ENCODE measurements at places on chromosomes 1 and 21.

- DNase-seq, result no peak
Measured at GRCh38 chr1:184016169-184016568, 21.4 kb downstream of the COLGALT2 start.

DNA sequence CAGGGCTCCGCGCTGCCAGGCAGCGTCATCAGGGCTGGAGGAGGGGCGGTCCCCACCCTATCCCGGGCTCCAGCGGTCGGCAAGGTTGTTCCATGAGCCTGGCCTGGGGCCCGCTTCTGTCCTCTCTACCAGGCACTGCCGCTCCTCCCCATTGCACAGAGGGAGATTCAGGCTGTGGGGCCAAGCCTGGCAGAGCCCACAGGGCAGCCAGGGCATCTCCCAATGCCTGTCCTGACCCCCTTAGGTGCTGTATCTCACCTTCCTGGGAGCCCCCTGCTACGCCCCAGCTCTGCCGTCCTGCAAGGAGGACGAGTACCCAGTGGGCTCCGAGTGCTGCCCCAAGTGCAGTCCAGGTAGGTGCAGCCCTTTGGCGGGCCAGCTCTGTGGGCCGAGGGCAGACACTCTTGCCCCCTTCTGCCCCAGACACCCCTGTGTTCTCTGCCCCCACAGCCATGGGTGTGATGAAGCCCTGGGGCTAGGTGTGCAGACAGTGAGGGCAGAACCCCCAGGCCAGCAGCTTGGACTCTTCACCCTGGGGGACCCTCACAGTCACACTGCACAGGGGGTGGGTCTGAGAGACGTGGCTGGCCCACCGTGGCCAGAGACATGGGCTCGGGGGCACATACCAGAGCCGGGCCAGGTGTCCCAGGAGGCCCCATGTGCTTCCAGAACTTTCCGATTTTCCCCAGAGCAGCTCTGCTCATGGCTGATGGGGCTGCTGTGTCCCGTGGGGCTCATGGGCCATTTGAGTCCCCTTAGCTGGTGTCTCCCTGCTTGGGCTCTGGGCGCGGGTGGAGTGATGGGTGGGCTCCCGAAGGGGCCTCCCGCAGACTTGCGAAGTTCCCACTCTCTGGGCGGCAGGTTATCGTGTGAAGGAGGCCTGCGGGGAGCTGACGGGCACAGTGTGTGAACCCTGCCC, 1.6 kb downstream of the TNFRSF14 start:
- no peak for DNase-seq

DNA sequence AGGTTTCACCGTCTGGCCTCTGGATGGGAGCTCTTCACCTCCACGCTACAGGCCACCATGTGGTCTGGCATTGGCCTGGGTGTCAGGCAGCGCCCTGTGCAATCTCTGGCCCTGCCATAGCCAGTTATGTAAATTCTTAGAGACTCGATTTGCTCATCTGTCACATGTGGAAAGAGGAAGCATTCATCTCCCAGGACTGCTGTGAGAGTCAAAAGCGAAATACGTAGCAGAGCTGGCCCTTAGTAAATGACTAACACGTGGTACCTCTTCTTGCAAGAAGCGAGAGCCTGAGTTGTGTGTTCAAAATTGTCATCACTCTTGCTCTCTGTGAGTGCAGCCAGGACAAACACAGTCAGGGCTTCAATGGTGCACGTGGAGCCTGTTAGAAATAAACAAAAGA, 159.0 kb upstream of the BACE2 start:
- no peak for DNase-seq

DNA sequence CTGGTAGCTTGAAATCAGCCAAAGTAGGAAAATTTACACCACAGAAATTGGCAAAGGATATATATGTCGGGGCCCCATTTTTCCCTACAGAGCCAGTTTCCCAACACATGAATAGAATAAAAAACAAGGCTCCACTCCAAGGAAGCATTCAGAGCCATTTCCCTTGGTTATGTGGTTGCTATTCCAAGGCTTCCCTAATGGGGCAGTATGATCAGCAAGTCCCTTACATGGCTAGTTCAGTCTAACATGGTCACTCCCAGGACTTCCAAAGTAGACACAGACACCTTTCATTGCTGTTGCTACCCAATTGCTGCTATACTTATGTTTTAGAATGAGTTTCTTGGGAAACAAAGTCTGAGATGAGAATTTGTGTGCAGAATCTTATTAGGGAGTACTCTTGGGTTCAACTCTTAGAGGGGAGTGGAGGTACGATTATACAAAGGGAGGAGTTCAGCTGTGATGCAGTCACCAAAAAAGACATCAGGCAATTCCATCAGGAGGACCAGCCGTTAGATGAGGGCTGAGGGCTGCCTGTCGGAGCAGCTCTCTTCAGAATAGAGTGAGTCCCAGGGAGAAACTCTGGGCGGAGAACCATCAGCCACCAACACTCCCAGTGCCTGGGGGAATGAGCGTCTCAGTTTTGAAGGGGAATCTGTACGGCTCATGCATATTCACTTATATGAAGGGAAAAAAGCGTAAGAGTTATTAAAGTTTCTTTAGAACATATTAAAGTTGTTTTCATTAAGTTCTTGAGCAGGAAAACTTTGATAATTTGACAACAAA, 92.9 kb downstream of the C21orf91 start:
- peak; percentile 3 for DNase-seq

DNA sequence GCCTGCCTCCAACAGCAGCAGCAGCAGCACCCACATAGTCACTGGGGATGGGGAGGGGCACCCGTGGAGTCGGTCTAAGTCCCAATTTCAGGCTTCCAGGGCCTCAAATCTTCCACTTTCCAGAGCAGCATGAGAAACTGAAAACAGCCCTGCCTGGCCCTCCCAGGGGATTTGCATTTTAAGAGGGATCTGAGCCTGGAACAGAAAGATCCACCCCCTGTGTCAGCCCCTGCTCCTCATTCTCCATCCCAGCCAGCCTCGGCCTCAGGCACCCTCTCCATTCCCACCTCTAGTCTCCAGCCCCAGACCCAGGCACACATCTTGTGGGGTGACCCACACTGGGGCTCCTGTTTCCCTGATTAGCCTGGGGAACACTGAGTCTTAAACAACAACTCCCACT, 51.8 kb downstream of the FBXO2 start:
- DNase-seq, result no peak

- no peak for DNase-seq
Measured at GRCh38 chr1:230686747-230687146, 27.2 kb downstream of the AGT start.

- no peak for DNase-seq
Measured at GRCh38 chr1:151939779-151940178, 30.5 kb upstream of the THEM4 start.

DNA sequence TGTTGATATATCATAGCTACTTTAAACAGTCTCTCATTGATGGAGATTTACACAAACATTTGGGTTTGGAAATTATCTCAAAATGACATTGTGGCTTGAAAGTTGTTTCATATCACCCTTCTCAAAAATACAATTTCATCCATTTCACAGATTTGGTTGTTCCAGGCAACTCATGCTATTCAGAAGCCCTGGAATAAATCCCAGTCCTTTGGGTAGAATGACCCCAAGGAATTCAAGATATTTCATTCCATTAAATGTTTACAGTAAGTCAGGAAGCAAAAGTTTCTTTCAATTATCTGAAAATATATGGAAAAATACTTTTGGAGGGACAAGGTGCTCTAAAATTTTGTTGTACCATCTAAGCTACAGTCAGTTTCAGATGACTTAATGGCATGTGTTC, 27.1 kb downstream of the MPZL1 start:
- DNase-seq, result no peak

GRCh38 chr1:184060316-184060715, 8.8 kb downstream of the TSEN15 start:
- no peak for DNase-seq

DNA sequence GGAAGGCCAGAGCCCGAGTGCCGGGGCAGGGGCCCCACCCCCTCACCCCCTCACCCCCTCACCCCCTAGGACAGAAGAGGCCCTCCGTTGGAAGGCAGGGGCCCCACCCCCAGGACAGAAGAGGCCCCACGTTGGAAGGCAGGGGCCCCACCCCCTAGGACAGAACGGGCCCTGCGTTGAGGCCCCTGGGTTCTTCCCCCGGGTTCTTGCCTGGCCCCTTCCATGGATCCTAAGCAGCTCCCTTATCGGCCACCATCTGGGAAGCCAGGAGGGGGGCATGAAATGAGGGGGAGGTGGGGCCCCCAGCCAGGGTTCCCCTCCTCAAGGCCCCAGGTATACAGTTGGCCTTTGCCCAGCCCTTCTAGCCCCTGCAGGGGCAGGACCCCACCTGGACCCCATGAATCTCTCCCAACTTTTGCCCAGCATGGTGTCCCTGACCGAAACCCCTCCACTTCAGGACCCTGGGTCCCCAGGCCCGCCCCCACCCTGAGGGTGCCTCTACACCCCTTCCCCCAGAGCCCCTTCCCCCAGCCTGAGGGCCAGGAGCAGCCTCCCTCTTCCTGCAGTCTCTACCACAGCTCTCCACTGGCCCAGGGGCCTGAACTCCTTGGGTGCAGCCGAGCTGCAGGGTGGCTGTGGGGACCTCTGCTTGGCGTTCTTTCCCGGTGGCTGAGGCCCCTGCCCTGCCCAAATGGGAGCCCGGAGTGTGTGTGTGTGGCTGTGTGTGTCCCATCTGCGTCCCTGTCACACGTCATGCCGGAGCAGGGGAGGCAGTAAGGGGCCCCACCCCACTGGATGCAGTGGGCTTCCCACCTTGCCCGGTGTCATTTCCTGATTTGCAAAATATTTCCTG, 4.3 kb upstream of the VWA1 start:
- no peak for DNase-seq

- DNase-seq, result no peak
Measured at GRCh38 chr1:14742181-14742980, 143.9 kb downstream of the KAZN start.

DNA sequence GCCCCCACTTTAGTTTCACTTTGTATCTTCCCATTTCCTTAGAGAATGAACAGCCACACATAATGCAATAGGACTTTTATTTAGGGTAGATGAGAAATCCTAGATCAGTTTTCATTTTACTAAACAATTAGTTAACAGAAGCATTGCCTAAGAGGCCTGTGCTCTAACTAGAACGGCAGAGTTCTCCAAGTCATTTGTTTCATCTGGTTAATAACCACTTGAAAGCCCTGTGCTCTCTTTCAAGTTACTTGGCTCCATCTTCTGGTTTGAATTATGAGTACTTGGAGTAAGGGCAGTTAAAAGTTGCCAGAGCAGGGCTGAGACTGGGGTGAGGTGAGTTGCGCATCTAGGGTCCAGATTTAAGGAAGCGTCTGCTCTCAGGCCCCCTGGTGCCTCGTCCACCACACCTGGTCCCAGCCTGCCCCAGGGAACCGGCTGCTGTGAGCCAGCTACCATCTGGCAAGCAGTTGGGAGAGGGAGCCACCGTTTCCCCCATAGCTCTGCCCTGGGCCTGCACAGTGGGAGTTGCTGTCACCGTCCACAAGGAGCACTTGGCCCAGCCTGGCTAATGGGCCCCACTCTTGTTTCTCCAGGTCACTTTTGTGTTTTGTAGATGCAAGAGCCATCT, 18.1 kb upstream of the SLC44A3 start:
- peak; percentile 26 for DNase-seq

DNA sequence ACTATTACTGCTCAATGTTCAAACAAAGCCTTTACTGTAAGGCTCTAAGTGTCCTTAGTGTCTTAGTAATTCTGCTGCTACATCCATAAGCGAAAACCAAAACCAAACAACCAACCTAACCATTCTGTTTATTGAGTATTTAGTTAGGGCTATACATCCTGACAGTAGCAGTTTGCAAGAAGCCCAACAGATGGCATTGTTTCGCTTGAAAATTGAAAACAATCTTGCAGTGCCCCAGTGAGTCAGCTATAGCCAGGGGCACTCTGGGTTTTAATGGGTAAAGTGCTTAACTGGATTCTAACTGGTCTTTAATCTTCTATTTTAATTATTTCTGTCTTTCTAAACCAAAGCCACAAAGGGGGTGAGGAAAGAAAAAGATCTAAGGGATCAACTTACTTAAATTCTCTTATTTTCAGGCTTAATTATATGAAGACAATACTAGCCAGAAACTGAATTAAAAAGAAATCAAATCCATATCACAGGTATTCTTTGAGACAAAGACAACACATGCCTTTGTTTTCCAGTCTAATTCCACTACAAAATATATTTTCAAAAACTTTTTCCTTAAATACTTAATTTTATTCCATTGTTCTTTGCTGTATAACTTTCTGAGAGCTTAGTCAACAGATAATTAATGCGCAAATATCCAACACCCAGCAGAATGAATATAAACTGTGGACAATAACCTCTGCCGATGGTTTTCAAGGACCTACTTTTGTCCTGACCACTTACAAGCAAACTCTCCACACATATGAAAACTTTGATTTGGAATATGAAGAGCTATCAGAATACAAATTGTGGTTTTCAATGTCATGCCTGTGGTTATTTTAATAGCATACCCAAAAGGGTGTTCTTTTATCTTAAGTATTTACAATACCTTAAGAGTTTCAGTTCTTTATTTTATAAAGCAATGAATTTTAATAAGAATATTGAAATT, 15.2 kb downstream of the POGZ start:
- DNase-seq, result peak; percentile 84

GRCh38 chr1:228507961-228508652, 20.9 kb downstream of the RNF187 start:
- no peak for DNase-seq

DNA sequence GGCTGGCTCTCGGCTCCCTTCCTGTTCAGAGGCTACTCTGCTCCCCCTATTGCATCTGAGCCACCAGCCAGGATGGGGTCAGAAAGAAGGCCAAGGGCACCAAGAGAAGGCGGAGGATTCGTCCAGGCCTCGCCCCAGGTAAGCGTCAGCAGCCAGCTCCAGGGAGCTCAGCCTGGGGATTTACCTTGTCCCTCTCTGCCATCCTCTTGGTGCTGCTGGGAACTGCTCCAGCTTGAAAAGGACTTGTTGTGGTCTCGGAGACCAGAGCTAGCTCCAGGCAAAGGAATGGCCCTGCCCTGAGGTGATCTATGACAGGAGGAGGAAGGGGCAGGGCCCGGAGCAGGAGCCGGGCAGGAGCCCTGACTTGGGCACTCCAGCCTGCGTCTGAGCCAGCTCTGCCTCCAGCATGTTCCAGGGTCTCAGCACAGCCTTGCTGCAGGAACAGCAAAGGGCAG, 113.7 kb upstream of the IFFO2 start:
- no peak for DNase-seq

DNA sequence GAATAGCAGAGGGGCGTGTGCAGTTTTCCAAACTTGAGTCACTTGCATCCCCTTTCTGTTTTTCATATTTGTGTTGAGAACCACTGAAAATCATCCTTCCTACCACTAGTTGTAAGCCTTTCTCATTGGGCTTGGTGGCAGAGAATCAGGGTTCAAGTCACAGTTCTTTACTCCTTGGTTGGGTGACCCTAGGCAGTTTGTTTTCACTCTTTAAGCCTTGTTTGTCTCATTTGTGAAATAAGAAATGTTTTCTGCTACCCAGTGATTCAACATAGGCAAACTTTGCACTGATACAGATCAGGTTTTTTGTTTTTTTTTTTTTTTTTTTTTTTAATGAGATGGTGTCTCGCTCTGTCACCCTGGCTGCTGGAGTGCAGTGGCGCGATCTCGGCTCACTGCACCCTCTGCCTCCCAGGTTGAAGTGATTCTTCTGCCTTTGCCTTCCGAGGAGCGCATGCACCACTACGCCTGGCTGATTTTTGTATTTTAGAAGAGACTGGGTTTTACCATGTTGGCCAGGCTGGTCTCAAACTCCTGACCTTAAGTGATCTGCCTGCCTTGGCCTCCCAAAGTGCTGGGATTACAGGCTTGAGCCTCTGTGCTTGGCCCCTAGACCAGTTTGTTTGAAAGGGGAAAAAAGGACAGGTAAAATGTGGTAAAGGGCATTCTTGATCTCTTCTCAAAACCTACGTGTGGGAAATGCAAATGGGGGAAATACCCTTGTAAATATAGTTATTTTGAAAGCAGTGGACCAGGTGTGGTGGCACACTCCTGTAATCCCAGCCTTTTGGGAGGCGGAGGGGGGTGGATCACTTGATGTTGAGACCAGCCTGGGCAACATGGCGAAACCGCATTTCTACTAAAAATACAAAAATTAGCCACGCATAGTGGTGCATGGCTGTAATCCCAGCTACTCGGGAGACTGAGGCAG, 3.2 kb downstream of the CLIC4 start:
- no peak for DNase-seq
